ENCODE measurements at places on chromosomes 11 and 22. TPM values are rescaled to one million over a fixed set of nuclear protein-coding genes. Genes with fewer than 3 reads are reported as not detected.

The SLC37A2 gene
- total RNA-seq: 0.98 TPM

The POTEH gene
- not detected for total RNA-seq

The CRYAB gene
- 12.7 TPM for total RNA-seq

The C11orf16 gene
- total RNA-seq: not detected

All from mesangial cell (primary cell).